ENCODE measurements at places on chromosomes 5 and 9.
A peak's percentile ranks its signal among the peaks of the same experiment; 100 is the strongest.

DNA sequence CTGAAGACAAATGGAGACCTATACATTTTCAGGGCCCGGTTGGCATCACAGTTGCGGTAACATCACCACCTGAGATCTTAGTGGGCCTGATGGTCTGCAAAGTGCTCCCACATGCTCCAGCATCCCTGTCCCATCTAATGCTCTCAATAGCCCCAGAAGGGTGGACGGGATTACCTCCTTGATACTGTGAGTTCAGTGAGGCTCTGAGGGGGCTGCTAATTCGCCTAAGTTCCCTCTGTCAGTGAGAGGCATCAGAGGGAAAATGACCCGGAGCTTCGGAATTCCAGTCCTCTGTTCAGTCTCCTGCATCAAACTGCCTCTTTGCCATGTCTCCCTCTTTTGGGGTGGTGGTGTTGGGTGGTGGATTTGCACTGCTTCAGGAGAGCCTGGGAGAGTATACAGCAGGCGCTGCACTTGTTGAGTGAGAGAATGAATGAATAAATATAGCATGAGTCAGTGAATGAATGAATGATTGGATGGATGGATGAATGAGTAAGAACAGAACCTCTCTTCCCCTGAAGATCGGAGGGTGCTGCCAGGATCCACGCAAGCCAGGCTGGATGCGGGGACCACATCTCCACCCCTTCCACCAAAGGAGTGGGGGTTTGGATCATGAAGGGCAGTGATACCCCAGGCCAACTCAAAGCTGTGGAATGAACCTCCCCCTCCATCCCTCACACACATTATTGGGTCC is 141.0 kb downstream of the GABBR2 start:
- no peak for DNase-seq

- peak; percentile 28 for DNase-seq
Measured at GRCh38 chr9:121972501-121972981, 120.6 kb downstream of the TTLL11 start.

- DNase-seq: no peak
Measured at GRCh38 chr5:32259033-32259432, 53.7 kb downstream of the MTMR12 start.

DNA sequence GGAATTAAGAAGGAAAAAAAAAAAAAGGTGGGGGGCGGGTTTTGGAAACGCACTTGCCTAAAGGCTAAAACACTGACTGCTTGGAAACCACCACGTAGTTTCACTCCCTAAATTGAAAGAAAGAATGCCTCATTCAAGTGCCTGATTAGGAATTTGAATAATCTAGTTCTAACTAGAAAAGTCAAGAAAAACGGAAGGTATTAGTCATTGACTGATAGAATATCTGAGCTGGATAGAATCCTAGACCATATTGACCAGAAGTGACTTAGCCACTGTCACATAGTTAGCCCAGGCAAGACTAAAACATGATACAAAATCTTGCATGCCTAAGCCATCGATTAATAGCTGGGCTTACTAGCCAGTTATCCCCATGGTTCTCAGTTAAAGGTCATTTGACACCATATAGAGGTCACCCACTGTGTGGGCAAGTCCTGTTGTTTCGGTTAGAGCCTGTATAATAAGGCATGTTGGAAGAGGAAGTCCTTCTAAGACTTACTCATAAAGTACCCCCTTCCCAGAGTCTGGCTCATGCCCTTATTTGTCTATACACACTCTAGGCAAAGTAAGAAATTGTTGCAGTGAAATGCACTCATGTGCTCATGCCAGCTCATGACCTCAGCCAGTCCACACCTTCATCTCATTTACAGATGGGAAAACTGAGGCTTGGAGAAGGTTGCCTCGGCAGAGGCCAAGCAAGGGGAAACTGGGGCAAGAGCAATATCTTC is 40.2 kb downstream of the SH3RF2 start:
- DNase-seq: no peak

- no peak for DNase-seq
Measured at GRCh38 chr5:92560698-92561401, 1020.2 kb downstream of the NR2F1-AS1 start.

DNA sequence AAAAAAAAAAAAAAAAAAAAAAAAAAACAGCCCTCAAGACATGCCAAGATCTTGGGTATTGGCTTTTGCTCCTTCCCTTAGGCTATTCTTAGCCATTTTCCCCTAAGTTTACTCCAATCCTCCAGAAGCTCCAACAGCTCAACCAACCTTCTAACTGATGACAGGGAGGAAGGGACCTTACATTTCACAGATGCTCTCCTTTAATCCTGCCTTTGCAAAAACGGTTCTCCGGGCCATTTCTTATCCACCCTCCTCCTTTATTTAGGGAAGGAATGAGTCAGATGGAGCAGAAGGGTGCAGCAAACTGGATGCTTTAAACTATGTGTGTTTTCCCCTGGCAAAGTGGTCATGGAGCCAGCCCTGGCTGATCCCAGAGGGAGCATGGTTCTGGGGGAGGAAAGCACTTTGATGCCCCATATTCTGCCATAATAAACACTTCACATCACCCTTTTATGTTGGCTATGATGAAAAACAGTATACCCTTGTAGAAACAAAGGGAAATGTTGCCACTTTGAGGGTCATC is 369.4 kb upstream of the DMAC1 start:
- no peak for DNase-seq

DNA sequence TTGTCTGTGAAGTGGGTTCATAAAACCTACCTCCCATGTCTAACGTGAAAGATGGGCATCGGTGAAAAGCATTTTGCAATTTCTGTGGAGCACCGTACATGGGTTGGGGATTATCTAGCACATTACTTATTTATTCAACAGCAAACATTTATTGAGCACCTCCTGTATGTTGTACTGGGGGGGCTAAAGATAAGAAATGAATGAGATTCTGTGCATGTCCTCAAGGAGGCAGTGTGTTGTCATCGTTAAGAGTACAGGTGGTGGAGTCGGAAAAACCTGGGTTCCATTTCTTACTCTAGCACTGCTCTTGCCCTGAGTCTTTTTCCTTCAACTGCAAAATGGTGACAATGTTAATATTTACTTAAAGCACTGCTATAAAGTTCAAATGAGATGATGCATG is 30.4 kb upstream of the DENND1A start:
- DNase-seq: no peak

All from stromal cell of bone marrow (primary cell).